OCI-LY7 (cell line): ENCODE measurements at places on chromosomes 12 and 14.
A peak's percentile ranks its signal among the peaks of the same experiment; 100 is the strongest.

GRCh38 chr12:28026701-28027100, 54.2 kb upstream of the PTHLH start:
- no peak for DNase-seq

DNA sequence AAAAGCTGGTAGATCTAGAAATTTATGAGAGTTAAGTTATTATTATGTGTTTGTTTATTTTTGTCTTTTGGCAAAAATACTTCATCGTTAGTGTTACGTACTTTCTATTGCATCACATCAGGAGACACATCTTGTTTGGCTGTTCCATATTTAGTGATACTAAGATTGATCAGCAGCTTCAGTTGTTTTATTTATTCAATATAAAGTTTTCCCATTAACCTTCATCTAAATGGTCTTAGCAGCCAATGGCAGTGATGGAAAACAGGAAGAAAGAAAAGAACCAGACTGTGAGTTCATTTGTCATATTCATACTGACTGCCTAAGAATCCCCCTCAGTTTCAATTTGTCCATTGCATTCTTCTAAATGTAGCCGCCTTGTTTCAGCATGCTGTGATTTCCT, 122.3 kb downstream of the METTL25 start:
- no peak for DNase-seq

GRCh38 chr12:26867080-26867479, 34.1 kb upstream of the ITPR2 start:
- DNase-seq, result no peak

GRCh38 chr14:95021588-95021987, 135.7 kb downstream of the DICER1 start:
- no peak for DNase-seq

GRCh38 chr12:123671876-123672275, 963 bp downstream of the TCTN2 start:
- no peak for DNase-seq

DNA sequence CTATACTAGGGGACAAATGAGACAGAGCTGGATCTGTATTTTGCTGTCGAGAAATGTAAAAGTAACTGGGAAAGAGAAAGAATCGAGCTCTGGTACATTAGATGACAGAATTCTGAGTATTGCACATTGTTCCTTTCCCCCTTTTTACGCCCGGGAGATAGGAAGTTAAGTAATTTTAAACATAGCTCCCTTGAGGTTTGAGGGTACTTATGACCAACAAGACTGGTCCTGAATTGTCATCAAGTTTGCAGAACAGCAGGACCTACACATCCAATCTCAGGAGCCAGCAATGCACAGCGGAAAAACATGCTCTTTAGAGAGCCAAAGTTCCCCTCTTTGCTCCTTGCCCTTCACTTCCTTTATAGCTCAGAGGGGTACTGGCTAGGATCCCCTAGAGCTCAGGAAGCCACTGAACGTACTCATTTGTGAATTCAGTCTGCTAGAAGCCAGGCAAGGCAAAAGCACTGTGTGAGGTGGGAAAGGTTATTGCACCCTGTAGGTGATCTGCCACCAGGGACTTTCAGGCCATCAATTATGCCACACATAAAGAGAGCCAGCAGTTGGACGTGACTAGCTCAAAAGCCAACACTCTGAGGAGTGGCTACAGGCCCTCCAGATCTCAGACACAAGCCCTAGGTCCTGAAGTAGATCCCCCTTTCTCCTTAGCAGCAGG, 333.8 kb downstream of the KCNH5 start:
- DNase-seq, result no peak

- DNase-seq, result no peak
Measured at GRCh38 chr12:115216301-115216700, 532.3 kb upstream of the TBX3 start.

DNA sequence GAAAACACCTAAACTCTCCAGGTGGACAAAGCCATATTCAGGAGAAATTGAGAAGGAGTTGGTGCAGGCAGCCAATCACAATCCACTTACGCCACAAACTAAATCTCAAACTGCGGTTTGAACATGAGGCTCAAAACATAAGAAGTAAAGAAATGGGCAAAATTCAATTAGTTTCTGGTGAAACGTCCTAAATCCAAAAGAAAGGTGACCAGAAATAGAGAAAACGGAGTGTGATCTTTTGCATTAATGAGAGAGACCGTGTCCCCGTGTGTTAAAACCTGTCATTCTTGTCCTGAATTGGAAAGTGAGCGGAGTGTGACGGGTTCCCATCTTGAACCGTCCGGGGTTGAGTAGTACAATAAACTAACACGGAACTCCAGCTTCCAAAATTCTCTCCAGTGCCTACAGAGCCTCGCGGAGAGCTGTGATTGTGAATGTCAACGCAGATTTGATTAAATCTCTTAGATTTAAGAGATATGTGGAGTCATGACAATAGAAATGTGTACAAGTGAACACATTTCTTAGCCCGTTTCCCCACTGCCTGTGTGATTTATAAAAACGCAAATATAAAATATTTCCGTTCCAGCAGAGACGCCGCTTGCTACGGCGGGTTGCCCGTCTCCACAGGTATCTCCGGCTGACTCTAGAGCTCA, 595 bp upstream of the METAP2 start:
- DNase-seq, result peak; percentile 62

DNA sequence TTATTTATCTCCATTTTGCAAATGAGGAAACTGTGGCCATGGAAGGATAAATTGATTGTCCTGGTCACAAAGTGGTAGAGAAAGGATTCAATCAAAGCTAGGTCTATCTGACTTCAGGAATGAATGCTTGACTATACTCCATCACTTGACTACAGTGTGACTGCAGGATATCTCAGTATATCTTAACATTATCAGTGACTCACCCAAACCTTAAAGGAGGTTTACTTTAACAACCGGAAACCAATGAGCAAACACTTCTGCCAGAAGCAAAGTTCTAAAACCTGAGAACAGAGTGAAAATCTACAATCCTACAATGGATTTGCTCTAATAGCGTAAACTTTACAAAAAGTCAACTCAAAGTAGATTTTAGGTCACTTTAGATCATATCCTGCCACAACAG, 277.0 kb downstream of the CEP128 start:
- DNase-seq, result no peak

GRCh38 chr12:106498056-106498455, 84.7 kb upstream of the RFX4 start:
- no peak for DNase-seq

DNA sequence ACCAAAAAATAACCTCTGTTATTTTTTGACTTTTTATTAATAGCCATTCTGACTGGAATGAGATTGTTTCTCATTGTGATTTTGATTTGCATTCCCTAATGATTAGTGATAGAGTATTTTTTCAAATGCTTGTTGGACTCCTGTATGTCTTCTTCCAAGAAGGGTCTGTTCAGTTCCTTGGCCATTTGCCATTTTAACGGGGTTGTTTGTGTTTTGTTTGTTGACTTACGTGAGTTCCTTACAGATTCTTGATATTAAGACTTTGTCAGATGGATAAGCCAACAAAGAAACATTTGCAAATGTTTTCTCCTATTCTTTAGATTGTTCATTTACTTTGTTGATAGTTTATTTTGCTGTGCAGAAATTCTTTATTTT, 651.6 kb upstream of the LRFN5 start:
- DNase-seq, result no peak

GRCh38 chr12:72148709-72149108, 123.5 kb upstream of the TRHDE start:
- DNase-seq, result no peak

GRCh38 chr14:74950795-74951442, 4.5 kb downstream of the PGF start:
- DNase-seq, result no peak

- DNase-seq, result no peak
Measured at GRCh38 chr12:116513944-116514343, 45.2 kb upstream of the MAP1LC3B2 start.
